ENCODE measurements at places on chromosomes 12 and 14.

DNA sequence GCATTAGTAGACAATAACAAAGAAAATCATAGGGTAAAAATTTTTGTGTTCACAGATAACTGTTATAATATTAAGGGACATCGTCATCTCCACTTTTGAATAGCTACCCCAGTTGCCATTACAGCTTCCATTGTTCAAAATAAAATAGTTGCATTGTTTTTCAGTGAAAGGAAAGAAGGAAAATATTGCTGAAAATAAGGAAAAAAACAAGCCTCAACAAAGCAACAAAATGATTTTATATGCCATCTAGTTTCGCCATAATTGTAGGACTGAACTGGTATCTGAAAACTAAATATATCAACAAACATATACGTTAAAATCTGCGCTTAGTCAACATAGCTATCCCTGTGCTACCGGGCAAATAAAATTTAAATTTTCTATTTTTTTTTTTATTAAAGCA is 3.3 kb downstream of the CDK17 start:
- no peak for DNase-seq

DNA sequence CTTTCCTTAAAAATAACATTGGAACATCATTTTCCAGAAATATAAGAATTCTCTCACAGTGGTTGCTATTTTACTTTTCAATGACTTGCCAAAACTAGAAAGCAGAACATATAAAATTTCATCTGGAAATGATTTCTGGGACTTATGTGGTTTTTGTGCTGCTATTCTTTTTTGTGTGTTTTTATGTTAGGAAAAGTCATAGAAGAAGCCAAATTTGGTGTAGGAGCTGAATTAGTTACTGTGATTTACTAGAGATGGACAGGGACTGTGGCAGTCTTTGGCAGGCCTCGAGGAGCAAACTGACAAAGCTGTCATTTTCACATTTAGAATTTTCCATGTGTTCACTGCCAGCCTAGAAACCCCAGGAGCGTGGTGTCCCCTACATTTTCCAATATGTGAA is 38.3 kb upstream of the LDHB start:
- DNase-seq = peak; percentile 18

- no peak for DNase-seq
Measured at GRCh38 chr12:58887068-58887467, 33.2 kb downstream of the LRIG3 start.

- no peak for DNase-seq
Measured at GRCh38 chr14:22460461-22461195, 128.4 kb downstream of the DAD1 start.

Data from EL (cell line).